ENCODE measurements at places on chromosomes 2 and 18.

DNA sequence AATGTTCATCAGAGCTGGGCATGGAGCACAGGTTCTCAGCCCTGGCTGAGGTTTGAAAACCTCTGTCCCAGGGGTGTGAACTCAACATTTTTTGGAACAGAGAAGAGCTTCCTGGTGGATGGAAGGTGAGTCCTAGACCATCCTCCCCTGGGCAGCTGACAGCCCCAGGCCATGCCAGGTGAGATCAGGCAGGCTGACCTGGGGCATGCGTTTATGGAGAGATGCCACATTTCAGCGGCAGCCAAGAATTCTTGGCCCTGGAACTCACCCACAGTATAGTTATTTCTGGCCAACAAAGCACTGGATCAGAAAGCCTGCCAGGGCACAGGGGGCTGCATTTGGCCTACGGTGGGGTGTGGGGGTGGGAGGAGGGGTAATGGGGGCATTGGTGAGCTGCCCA lies 83.8 kb downstream of the EDAR start:
- DNase-seq = no peak

GRCh38 chr2:177129610-177130009 lies 83.0 kb upstream of the HNRNPA3 start:
- DNase-seq = no peak

DNA sequence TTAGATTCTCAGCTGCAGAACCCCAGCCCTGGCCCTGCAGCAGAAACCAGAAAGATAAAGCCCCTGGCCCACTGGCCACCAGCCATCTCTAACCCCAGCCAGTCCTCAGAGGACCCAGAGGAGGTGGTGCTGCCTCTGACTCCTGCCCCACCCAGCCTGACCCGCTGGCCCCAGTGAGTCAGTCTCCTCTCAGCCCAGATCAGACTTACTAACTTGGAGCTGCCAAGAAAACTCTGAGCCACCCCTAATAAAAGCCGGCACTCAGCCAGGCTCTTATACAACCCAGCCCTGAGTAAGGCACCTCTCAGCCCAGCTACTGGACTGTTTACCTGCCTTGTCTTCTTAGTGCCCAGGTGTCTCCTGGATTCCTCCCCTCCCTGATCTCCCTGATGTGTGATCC lies 2.0 kb downstream of the SLC14A2 start:
- DNase-seq = peak; percentile 76

GRCh38 chr2:65545837-65546805 lies 113.7 kb upstream of the SPRED2 start:
- DNase-seq = peak; percentile 79
